Left ventricle myocardium superior (tissue), 1 donor: ENCODE measurements at places on chromosomes 16 and 17. TPM values are rescaled to one million over a fixed set of nuclear protein-coding genes. Genes with fewer than 3 reads are reported as not detected.

- peak; percentile 36 for DNase-seq
Measured at GRCh38 chr16:67393788-67394154, 473 bp upstream of the TPPP3 start.

DNA sequence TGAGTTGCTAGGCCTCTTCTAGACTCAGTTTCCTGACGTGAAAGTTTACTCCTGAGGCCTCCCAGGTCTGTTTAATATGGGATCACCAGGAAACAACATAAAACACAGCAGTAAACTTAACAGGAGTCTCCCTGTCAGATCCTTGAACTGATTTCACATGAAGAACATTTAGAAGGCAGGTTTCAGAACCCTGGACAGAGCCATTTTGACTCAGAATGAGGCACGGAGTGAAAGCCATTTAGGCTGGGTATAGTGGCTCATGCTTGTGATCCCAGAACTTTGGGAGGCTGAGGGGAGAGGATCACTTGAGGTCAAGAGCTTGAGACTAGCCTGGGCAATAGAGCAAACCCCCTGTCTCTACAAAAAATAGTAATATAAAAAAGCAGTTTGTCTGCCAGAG, 289.1 kb downstream of the CA10 start:
- no peak for DNase-seq

DNA sequence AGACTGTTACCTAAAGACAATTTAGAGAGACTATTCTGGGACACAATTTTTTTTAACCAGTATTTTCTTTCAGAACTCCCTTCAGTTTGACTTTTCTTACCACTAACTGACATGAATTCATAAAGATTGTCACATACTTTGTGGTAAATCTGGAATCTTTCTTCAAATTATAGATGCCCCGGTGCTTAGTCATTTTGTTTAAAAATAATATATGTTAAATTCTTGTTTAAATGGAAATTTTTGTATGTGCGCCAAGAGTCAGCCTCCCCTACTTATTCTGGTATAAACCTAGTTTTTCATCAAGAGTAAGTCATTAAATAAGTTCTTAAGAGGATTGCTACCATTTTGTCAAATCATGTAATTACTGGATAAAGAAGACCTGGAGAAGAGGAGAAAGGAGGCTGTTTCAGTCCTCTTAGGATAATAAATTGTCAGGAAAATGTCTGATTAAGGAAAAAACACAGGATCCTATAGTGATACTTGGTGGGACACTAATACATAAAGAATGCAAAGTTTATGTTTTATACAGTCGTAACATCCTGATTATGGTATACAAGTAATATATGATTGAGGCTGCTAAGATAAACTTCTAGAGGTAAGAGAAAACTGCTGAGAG, 424.4 kb downstream of the PMP22 start:
- DNase-seq, result no peak

DNA sequence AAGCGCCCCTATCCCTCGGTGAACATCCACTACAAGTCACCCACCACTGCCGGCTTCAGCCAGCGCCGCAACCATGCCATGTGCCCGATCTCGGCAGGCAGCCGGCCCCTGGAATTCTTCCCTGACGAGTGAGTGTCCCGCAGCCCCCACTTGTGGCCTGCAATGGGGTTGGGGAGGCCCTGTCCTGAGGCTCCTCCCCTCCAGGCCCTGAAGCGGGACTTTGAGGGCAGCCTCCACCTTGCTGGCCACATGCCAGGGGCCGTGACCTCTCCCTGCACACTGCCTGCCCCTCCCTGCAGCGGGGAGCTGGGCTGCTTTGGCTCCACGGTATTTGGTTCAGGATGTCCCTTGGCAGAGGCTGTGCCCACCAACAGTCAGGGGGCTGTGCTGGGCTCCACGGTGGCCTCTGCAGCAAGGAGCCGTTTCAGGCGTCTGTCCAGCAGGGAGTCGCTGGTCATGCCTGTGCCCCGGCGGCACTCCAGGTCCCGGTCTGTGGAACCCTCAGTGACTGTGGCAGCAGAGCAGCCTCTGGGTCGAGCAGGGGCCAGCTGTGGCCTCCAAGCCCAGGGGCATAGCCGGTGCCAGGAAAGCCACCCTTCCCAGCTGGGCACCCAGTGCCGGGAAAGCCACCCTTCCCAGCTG, 8.3 kb downstream of the NME3 start:
- DNase-seq, result no peak

DNA sequence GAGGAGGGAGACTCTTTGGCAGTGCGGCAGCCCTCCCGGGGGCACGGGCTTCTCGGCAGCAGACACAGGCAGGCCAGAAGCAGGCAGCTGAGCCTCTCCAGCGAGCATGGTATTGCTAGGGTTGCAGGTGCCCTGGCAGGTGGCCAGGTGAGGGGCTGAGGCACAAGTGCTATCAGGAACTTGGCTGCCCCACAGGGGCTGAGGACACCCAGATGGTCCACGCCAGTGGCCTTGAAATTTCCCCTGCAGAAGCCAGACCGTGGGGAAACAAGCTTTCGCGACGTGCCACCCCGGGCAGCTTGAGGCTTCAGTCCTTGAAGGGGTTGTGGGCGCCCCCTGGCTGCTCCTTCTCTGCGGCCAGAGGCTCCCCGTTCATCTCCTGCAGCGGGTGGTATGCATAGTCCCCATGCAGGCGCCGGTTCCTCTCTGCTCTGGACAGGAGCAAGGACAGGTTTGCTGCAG, 8.5 kb downstream of the NAGPA start:
- peak; percentile 70 for DNase-seq

DNA sequence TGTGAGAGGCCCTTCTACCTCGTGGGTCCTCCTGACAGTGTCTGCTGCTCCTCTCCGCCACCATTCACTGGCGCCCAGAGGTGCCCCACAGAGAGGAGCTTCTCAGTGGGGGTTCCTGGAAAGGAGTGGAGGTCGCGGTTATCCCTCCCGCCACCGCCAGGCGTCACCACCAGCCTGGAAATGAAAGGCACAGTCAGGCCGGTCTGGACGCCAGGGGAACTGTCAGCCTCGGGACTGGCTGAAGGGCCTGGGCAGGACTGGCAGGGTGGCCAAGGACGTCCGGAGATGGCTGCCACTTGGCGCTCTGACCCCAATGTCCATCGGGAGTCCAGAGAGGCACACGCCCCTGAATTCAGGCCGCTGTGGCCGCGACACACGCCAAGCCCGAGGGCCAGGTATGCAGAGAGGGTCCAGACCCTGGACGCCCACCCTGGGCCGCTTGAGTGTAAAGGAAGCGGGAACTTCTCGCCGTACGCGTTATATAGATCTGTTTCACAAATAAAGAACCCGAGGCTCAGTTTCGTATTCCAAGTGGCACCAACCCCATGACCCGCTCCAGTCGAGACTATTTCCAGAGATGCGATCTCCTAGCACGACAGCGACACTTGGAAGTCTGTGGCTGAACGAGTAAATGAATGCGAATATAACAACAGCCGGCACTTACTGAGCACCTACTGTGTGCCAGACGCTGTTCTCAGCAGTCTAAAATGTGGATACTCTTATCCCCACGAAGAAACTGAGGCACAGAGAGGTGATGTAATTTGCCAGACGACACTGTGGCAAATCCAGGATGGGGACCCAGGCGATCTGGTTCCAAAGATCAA, 7.6 kb upstream of the NXPH3 start:
- peak; percentile 93 for DNase-seq

GRCh38 chr16:49530427-49530970, 156.9 kb downstream of the C16orf78 start:
- DNase-seq, result no peak

GRCh38 chr17:56640116-56640515, 46.6 kb downstream of the NOG start:
- no peak for DNase-seq

DNA sequence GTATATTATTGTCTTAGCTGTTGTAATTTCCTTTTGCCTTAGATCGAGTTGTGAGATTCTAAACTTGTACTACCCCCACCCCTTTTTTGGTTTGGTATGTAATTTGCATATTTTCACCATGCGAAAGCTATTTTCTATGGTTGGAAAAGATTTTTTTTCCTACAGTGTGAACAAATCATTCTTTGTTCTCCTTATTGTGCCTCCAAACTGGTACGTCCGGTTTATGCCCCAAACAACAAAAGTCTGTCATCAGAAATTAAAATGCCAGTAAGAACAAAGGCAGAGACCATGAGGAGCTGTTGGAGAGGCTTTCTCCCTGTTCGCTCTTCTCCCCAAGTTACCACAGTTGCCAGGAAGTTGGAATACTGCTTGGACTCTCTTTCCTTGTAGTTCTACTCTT, 66.1 kb downstream of the BCAS3 start:
- DNase-seq, result no peak

GRCh38 chr17:32111141-32111771, 31.0 kb upstream of the RHOT1 start:
- peak; percentile 65 for DNase-seq

- no peak for DNase-seq
Measured at GRCh38 chr17:79783891-79784290, 5.9 kb downstream of the CBX2 start.

DNA sequence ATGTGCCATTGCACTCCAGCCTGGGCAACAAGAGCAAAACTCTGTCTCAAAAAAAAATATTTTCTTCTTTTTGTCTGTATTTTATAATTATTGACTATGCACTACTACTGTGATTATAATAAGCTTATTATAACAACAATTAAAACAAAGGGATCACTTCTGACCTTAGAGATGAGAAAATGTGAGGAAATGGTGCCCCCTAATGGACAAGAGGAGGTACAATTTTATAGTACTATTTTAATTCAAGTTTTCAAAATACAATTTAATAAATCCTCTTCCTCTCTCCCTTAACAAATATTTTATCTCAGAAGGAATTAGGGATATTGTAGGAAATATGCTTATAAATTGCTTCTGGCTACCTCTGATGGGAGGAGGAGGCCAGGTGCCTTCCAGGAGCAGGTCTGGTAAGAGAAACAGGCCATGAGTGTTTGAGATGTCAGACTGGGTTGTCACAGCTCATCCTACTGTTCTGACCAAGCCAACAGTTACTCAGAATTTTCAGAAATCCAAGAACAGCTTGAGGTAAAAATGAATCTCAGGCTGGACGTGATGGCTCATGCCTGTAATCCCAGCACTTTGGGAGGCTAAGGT, 14.0 kb downstream of the VPS53 start:
- DNase-seq, result no peak

DNA sequence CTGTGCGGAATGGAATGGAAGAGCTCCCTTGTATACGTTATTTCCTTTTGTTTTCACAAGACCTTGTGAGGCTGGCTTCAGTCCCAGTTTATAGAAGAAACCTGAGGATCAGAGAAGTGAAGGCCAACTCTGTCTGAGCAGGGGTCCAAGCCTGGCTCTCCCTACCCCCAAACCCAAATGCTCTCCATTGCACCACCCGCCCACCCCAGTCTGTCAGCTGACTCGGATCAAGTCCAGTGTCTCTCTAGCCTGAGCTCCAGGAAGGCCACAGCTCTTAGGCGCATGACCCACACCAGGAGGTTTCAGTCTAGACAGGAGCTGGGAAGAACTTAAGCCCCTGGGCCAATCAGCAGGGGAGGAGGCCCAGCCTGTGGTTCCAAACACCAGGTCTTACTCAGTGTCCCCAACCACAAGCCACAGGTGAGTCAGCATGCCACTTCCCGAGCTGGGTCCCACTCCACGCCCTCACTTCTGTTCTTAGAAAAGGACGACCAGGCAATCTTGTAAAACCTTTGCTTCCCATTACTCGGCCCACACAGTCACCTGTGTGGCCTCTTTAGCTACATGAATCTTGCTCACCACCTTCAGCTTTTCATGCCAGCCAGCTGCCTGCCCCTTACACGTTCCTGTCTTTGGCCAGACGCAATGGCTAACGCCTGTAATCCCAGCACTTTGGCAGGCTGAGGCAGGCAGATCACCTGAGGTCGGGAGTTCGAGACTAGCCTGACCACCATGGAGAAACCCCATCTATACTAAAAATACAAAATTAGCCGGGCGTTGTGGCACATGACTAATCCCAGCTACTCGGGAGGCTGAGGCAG, 27.8 kb downstream of the TK2 start:
- peak; percentile 44 for DNase-seq

GRCh38 chr17:17401271-17401781, 75.5 kb upstream of the MED9 start:
- DNase-seq, result no peak

- no peak for DNase-seq
Measured at GRCh38 chr17:47220531-47220999, 11.4 kb downstream of the MYL4 start.

DNA sequence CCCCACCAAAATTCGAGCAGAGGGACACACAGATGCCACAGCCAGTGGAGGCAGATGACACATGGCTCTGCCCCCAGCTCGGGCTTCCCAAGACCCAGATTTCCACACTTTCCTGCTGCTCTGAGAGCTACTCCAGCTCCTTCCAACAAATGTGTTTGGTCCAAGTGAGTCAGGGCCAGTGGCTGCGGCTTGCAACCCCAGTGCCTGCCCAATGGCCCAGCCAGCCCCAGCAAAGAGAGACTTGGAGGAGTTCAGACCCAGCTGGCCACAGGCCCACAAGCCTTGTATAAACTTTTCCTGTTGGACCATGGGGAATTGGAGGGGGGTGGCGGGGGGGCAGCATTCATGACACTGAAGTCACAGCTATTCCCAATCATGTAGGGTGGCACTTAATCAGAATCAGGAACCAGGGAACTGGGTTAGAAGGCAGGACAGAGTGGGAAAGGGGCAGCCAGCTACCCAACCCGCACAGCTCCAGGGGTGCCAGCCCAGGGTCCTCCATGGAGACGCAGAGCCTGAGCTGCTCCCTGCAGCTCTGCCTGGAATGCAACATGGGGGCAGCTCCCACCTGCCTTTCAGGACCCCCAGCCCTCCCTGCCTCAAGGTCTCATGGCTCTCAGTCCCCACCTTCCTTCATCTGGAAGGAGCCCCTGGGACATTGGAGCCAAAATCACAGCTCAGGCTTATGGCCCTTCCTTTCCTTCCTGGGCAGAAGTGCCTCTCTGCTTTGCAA, 17.5 kb upstream of the C16orf78 start:
- peak; percentile 52 for DNase-seq

- DNase-seq, result no peak
Measured at GRCh38 chr17:49440581-49440980, 25.9 kb upstream of the PHB1 start.

GRCh38 chr16:56238188-56238587, 46.9 kb downstream of the GNAO1 start:
- no peak for DNase-seq

DNA sequence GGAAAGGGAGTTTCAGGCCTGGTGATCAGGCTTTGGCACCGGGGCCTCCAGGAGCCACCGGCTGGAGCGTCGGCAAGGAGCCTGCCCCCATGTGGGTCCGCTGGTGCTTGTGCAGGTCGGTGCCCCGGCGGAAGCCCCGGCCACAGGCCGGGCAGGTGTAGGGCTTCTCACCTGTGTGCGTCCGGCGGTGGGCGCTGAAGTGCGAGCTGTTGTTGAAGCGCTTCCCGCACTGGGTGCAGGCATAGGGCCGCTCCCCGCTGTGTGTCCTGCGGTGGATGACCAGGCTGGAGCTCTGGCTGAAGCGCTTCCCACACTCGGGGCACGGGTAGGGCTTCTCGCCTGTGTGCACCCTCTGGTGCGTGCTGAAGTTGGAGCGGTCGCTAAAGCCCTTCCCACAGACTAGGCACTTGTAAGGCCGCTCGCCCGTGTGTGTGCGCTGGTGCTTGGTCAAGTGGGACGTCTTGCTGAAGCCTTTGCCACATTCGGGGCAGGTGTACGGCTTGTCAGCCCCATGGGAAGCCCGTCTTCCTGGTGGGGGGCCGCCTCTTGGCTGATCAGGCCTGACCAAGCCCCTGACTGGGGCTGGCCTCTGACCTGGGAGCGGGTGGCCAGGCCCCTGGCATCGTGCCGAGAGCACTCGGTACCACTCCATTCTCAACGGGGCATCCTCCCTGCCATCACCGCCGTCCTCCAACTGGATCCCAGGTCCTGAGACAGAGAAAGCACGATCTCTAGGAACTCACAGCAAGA, 14.4 kb downstream of the ZNF500 start:
- no peak for DNase-seq

Gene PLLP
- total RNA-seq, result 3.1 TPM

Gene GINS2
- total RNA-seq, result 0.42 TPM

Gene CDR2L
- 18.3 TPM for total RNA-seq

Gene DPEP1
- not detected for total RNA-seq

Gene PRKCB
- 2.5 TPM for total RNA-seq

Gene KRTAP4-8
- total RNA-seq, result not detected
